Mammary epithelial cell (primary cell): ENCODE measurements at places on chromosomes 6 and 20. TPM values are rescaled to one million over a fixed set of nuclear protein-coding genes. Genes with fewer than 3 reads are reported as not detected.

The KCNQ5 gene
- total RNA-seq = 10.5 TPM

The DSE gene
- total RNA-seq = 116 TPM

The BTN2A1 gene
- total RNA-seq = 7.8 TPM

The SOX4 gene
- 64.8 TPM for total RNA-seq

The MCCD1 gene
- total RNA-seq = not detected in 2 replicates

The ZNF165 gene
- 3.5 TPM for total RNA-seq

The KCNK5 gene
- not detected in 2 replicates for total RNA-seq

The CAP2 gene
- 8.4 and 8.6 TPM in 2 replicates for total RNA-seq

The RRAGD gene
- total RNA-seq = 8.0 TPM

The CGAS gene
- 3.0 TPM for total RNA-seq

The SLC22A3 gene
- 0.33 TPM for total RNA-seq

The SAYSD1 gene
- total RNA-seq = 8.6 and 9.0 TPM in 2 replicates

The MYB gene
- 0.17 TPM for total RNA-seq

The GSTA2 gene
- total RNA-seq = 0.50 TPM

The ID1 gene
- 83.0 and 86.1 TPM in 2 replicates for total RNA-seq

The RBM24 gene
- total RNA-seq = 4.7 TPM

The LAMP5 gene
- not detected for total RNA-seq

The TPX2 gene
- total RNA-seq = 9.5 TPM

The PTK7 gene
- 277 TPM for total RNA-seq

The MRAP2 gene
- total RNA-seq = 3.2 TPM

The HLA-DRA gene
- 0.67 TPM for total RNA-seq

The GRM1 gene
- total RNA-seq = not detected in 2 replicates

The TRIM26 gene
- 37.8 TPM for total RNA-seq

The FRS3 gene
- 4.5 and 4.8 TPM in 2 replicates for total RNA-seq

The GNAS gene
- total RNA-seq = 682 and 810 TPM in 2 replicates

The RAET1E gene
- total RNA-seq = 13.7 and 15.0 TPM in 2 replicates
